Heart right ventricle (tissue), 16 donors: ENCODE measurements at places on chromosomes 2 and 18.

- DNase-seq: no peak
These were observed 72.8 kb downstream of the EDAR start for GRCh38 chr2:108916122-108916795.

GRCh38 chr2:115910270-115910669, 1467.8 kb downstream of the DPP10 start:
- no peak for DNase-seq

DNA sequence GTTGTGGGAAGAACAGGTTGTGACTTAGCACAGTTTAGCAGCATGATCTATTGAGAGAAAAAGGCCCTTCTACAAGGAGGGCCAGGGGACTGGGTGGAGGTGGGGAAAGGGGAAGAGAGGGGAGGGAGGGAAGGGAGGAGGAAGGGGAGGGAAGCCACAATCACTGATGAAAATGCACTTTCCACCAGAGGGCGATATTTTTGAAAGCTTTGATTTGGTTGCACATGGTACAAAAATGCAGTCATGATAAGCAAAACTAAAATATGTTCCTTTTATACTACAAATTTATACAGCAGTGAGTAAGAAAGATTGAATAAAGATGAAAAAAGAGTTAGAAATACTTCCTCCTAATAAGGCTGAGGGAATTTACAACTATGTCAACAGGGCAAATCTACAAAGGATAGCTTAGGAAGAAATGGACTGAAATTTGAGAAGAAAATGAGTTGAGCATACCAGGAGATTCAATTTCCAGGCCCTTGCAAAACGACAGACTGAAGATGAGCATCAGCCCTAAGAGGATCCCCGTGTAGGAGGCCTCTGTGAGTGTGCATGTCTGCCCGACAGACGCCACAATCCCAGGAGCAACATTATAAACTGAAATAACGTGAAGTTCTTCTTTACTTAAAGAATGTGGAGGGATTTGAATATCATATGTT, 17.2 kb downstream of the SH3YL1 start:
- no peak for DNase-seq

DNA sequence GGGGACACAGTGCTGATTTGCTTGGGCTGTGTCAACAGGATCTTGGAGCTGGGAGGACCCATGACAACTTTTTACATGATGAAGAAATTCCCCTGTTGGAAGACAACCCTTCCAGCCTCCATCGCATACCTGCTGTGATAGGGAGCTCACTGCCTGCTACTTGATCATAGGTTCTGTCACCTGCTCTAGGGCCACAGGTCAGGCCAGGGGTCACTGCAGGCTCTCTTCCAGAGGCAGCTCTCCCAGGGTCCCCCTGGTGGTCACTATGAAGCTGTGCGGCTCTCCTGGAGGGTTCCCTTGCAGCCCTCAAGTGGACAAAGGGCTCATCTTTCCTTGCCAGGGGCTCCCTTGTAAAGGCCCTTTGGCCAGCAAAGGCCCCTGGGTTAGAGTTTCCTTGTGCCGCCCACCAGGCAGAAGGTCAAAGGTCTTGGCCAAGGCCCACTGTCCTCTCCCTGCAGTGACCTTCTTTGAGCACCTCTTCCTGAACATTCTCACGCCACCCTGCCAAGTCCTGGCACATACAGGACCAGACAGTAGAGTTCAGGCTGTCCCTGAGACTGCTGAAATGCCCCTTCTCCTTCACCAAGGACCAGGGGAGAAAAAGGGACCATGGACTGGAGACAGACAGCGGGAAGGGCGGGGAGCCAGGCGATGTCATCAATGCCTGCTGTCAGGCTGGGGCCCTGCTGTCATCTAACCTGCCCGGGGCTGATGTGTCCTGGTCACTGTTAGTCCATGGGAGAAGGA, 345.1 kb downstream of the DYSF start:
- peak; percentile 38 for DNase-seq

GRCh38 chr2:177496921-177497320, 104.3 kb downstream of the AGPS start:
- no peak for DNase-seq

GRCh38 chr18:55912919-55913318, 324.9 kb upstream of the TCF4 start:
- DNase-seq: no peak

DNA sequence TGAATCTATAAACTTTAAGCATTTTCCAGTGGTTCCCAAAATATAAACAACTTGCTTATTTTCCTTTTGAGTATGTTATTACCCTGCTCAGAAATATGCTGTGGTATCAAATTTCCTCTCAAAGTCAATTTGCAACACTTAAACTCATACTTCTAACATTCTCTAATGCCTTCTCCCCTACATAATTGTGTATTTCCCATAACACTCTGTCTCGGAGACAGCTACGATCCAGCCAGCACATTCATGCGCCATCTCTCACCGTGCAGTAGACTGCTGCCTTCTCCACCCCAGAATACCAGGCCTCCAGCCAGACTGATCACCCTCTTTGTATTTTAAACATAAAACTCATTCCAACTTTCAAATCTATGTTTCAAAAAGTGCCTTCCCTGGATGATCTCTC, 41.8 kb downstream of the TIMM21 start:
- no peak for DNase-seq

DNA sequence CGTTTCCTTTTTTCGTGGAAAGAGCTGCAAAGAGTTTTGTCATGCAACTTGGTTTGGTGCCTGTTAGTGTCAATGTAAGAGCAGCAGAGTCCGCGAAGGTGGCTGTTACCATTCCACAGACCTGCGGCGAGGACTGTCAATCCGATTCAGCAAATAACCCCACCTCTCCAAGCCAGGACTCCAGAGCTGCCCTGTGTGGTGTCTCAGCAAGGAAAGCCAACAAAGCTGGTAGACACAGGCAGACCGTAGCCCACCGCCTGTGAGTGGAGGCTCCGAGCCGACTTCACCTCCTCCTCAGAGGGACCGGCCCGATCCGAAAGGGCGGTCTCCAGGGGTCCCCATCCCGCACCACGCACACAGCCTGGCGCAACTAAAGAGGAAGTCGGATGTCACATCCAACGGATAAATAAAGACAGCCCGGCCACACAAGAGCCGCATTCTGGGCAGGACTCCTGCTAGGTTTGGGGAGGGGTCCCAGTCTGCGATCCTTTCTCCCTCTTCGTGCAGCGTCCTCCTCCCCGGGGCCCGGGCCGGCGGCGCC, 819 bp downstream of the ANKRD44 start:
- DNase-seq: peak; percentile 22

DNA sequence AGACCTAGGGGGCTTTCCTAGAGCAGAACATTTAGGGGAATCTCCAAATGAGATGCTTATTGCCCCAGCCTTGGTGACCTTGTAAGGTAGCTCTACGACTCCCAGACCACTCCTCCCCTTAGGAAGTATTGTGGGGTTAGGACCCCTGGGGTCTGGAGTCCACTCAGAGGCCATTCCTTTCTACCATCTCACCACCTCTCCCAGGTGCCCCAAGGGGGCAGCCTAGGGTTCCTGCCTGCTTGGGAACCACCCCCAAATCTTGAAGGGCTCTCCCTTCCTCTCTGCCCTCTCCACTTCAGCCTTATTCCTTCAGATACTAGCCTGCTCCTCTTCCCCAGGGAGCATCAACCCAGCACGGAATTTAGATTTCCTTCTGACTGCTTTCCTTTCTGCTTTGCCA, 17.5 kb upstream of the EXOC6B start:
- no peak for DNase-seq

- DNase-seq: no peak
These were observed 1.8 kb downstream of the GLS start for GRCh38 chr2:190882411-190882766.

GRCh38 chr2:1613731-1614354, 130.5 kb downstream of the PXDN start:
- DNase-seq: no peak

- DNase-seq: no peak
These were observed 208.4 kb downstream of the HDAC4 start for GRCh38 chr2:239192456-239192855.

- no peak for DNase-seq
These were observed 327.7 kb downstream of the SUCLG1 start for GRCh38 chr2:84131278-84131830.

- no peak for DNase-seq
These were observed 27.1 kb downstream of the PSD4 start for GRCh38 chr2:113200736-113201490.

- DNase-seq: no peak
These were observed 12.9 kb downstream of the SMYD1 start for GRCh38 chr2:88080545-88080944.

DNA sequence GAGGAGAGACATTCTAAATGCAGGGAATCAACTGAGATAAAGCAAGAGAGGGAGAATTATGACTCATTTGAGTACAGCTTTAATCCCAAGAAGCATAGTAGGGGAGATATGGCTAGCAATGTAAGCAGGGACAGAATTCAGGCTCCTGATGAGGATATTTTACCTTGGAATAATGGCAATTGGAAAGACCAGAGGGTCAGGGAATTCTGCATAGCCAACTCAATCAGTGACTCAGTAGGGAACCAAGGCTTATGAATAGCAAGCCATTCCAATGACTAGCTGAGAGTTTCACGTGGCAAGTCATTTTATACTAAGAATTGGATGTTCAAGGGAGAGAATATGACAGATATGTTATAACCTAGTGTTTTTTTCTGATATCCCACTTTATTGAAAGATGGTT, 563.8 kb upstream of the NETO1 start:
- no peak for DNase-seq

- no peak for DNase-seq
These were observed 124.9 kb downstream of the PRKCE start for GRCh38 chr2:45776160-45776955.

DNA sequence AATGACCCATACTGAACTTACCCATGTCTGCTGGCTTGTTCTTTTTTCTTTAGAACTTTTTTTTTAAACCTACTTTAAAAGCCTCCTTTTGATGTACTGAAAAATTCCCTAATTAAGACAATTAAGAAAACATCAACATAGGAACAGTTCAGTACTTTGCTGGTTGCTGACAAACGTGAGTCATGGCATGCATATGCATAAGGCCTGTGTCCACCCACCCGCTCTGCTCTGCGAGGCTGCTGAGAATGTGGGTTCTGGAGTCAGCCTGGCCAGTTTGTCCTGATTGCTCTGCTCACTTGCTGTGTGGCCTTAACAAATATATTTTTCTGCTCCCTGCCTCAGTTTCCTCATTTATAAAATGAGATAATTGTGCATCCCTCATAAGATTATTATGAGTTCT, 27.3 kb downstream of the LAMA3 start:
- no peak for DNase-seq

GRCh38 chr2:203819434-203820133, 48.0 kb upstream of the CTLA4 start:
- no peak for DNase-seq

DNA sequence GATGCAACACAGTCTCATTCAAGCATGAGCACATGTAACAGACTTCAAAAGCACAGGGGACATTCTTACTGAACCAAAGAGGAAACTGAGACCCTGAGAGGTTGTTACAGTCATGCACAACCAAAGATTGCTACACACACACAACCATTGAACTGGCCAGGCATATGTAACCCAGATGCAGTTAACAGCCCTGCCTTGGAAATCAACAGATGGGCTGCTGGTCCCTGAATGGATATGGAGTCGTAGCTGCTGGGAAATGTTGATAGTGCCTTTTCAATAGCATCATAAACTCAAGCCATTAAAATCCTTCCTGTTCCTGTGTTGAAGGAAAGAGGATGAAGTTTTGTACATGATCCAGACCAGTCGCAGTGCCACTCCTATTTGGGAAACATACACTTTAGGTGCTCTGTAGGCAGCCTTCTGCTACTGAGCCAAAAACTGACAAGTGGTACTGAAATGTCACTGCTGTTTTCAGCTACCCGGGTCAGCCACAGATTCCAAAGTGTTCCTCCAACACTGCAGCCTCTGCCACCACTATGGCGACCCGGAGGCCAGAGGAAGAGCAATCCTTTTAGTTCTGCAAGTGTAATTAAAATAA, 143.9 kb downstream of the CCBE1 start:
- DNase-seq: no peak

- DNase-seq: no peak
These were observed 884.4 kb upstream of the KLHL29 start for GRCh38 chr2:22500555-22500935.

DNA sequence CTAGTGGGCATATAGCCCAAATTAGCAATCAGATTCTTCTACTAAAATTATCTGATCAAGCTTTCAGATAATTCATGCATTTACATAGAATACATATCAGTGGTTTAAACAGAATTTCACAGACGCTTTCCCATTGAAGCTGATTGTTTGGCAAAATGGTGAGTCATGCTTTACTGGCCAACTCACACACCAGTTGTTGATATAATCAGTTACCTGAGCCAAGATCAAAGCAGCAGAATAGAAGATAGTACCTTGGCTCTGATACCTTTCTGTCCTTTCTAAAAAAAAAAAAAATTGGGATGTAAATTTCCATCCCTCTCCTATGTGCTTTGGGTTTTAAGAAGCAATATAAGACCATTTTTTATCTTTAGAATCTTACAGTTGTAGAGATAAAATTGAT, 178.0 kb downstream of the MCFD2 start:
- no peak for DNase-seq

DNA sequence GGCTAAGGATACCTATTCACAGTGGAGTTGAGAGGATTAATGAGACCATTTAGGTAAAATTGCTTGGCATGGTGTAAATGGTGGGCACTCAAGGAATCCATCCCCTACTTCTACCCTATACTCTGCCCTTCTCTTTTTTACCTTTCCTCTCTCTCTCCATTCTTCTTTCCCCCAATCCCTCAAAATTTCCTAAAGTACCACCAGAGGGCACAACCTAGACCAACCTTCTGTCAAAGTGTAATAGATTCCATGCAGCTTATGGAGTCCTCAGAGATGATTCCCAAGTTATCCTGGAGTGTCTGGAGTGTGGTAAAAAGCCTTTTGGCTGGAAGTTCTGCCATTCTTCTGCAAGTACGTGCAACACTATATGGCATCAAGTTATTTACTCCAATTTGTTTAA, 33.0 kb upstream of the CCDC195 start:
- no peak for DNase-seq

DNA sequence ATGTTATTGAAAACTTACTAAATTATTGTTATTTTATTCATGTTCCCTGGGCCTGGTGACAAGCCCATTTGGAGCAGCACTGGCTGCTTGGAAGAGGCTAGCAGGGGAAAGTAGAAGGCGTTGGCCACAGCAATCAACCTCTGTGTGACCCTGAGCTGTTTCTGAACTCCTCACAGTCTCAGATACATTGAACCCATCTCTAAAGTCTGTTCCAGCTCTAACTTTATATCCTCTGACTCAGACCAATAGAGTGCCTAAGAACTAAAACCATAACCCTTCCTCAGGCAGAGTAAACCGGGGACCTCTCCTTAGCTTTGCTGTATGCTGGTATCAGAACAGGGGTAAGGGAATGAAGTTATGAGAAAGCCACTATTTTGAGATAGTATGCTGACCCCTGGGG, 96.4 kb upstream of the NOL4 start:
- no peak for DNase-seq

GRCh38 chr2:121778741-121779487, 23.5 kb downstream of the TSN start:
- DNase-seq: no peak
